ENCODE measurements at places on chromosomes 6 and 20.

DNA sequence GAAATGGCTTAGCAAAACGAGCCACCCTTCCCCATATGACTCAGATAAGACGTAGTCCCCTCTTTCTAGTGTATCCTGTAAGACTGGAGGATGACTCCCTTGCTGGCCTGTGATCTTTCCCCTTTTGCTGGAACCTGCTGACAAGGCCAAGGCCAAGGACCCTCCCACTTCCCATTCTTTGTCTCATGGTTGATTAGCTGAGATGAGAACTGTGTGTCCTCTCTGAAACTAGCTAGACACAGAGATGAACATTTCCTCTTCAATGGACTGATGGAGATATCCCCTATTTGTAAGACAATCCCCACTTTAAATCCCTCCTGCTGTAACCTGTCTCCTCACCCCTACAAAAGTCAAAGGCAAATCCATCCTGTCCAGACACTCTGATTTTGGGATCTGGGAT is 33.4 kb upstream of the SCRT2 start:
- DNase-seq, result no peak

- no peak for DNase-seq
Measured at GRCh38 chr6:78896227-78896626, 28.9 kb downstream of the IRAK1BP1 start.

- DNase-seq, result no peak
Measured at GRCh38 chr6:167122827-167123657, at the start of gene CCR6. CCR6 (plus strand) TSS chr6:167123096; CDS start chr6:167136135, 13,039 bp downstream.

DNA sequence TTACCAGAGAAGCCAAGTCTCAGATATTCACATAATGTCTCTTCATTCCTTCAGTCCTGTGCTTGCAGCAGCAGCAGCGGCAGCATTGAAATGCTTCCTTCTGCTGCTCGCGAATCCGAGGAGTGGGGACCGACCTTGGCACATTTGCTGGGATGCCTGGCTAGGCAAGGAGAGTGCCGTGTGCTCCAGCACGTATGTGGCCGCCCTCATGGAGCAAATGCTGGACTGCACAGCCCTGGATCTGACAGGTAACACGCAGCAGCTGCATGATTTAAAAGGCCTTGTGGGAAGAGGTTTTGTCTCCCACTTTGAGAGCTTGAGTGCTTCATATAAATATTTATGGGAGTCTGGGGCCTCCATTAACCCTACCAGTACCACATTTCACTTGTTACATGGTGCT is 9.9 kb downstream of the MAFB start:
- DNase-seq, result no peak

DNA sequence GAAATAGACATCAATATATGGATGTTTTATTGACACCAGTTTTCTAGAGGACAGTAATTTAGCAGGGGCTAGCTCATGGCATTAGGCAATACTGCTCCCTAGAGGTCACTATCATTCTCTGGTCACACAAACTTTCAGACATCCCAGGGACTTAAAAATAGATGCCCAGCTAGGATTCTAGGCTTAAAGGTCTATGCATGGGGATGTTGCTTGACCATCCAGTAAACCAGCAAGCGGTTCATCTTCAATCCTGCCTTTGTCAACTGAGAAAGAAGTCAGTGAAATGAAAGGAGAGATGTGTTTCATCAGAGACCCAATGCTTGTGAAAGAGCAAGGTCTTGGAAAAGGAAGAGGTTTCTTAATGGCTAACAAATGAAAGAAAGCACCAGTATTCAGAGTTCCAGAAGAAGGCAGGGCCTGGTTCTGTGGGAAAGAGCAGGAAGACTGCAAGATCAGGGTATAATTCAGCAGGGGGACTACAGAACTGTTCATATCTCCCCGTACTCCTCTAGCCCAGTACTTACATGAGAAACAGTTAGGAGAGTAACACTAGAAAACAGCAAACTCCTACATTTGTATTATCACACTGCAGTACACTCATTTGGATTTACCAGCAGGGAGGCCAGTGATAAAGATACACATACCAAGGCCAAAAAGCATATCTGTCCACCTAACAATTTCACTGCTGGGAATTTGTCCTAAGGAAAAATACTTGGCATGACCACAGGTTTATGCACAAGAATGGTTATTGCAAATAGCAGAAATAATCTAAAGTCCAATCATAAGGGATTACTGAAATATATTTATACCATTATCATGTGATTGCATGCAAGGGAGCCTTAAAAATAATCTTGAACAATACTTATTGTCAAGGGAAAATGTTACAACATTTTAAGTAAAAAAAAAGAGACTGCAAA is 151.4 kb upstream of the LAMA2 start:
- DNase-seq, result no peak

DNA sequence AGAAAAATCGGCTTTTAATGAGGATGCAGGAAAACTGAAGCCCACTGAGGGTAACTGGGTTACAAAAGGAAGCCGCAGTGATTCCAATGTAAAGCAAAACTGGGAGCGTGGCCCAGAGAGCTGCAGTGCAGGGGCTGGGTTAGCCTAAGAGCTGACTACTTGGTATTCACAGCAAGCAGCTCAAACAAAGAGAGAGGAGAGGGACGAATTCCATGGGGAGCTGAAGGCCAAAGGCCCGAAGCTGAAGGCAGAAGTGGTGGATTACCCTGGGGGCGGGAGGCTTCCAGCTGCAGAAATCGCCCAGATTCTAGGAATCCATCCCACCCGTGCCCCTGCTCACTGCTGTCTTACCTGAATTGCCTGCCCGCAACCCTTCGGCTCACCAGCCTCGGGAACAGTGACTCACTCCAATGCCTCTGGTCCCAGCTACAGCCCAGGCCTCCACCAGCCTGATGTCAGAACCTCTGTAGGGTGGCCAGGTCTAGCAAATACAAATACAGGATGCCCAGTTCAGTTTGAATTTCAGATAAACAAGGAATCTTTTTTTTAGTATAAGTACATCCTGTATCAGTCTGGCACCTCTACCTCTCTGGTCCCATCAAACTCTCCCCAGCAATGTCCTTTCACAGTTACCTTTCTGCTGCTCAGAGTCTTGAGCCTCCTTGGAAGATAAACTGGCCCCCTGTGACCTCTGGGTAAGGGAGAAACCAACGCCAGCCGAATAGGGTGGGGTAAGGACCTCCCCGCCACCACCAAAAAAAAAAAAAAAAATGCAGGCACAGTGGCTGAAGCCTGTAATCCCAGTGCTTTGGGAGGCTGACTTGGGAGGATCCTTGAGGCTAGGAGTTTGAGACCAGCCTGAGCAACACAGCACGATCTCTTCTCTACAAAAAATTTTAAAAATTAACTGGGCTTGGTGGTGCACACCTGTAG is 14.6 kb upstream of the ZMYND8 start:
- no peak for DNase-seq

DNA sequence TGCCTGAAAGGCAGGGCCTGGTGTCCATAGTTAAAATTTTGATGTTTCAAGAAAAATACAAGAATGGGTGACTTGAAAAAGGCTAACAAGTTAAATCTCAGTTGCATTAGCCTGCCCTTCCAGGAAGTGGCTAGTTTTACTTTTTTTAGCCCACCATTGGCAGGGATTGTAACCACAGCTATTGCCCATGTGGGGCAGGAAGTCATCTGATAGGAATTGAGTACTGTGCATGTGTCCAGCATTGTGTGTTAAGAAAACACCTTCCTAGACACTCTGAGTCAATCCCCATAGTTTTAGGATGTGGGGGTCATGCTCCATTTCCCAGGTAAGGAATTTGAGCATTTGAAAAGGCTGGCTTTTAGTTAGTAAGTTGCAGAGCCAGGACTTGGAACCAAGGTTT is 26.9 kb downstream of the LYRM2 start:
- DNase-seq, result no peak

DNA sequence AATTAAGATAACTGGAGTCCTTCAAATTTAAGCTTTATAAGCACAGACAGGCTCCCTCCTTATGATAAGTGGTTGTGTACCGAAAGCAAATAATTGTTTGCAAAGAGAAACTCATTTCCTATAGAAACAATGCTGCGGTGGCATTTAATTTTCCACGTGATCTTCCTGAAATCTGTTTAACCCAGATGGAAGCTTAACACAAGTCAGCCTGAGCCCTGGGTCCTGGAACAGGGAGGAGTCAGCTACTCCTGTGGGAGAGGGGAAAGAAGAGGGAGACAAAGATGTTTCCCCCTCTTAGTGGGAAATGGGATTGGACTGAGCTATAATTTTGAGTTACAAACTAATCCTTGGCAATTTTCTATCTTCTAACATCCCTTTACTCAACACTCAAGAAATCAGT is 136.5 kb downstream of the ELOVL4 start:
- DNase-seq, result no peak

- DNase-seq, result no peak
Measured at GRCh38 chr6:122616877-122617276, 6.7 kb downstream of the PKIB start.

DNA sequence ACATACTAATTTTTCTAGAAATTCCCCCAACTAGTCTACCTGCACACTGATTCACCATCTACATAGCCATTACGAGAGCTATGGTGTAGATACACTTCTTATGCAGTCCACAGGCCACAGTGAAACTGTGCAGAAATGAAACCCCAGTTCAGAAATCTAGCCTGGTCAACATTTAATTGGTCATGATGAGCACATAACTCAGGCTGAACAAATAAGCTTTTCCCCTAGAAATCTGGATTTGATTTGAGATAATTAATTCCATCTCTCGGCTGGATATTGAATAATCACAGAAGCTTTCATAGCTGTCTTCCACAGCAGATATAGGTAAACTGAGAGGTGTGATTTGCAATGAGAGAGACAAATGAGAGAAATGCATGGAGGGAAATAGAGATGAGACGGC is 22.6 kb upstream of the TINAG start:
- DNase-seq, result no peak

GRCh38 chr6:8000636-8001035 is 63.6 kb downstream of the BLOC1S5 start:
- DNase-seq, result no peak

DNA sequence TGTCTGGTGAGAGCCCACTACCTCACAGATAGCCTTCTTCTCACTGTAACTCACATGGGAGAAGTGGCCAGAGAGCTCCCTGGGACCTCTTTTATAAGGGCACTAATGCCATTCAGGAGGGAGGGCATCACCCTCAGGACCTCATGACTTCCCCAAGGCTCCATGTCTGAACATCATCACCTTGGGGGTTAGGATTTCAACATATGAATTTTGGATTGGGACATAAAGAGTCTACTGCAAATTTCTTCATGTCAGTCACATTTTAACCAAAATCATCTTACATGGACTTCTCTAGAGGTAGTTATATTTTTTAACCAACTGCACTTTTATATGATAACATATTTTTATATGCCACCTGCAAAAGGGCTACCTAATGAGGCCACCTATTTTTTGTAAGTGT is 324.7 kb downstream of the PLCB1 start:
- no peak for DNase-seq

GRCh38 chr6:25312034-25312620 is 33.0 kb downstream of the CARMIL1 start:
- no peak for DNase-seq

DNA sequence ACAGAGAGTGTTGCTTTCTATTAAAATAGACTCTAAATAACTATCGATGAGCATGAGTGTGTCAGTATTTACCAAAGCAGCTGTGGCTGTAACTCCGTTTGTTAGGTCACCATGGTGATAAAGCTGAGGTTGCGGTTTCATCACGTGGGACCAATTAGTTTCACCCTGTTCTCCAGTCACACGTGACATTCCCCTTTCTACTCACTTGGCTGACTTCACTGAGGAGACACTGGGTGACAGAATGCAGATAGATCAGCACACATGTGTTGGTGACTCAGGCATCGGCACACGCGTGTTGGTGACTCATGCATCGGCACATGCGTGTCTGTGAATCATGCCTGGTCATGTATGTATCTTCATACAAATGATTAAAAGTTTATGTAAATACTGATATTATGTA is 285.4 kb downstream of the THBS2 start:
- no peak for DNase-seq

DNA sequence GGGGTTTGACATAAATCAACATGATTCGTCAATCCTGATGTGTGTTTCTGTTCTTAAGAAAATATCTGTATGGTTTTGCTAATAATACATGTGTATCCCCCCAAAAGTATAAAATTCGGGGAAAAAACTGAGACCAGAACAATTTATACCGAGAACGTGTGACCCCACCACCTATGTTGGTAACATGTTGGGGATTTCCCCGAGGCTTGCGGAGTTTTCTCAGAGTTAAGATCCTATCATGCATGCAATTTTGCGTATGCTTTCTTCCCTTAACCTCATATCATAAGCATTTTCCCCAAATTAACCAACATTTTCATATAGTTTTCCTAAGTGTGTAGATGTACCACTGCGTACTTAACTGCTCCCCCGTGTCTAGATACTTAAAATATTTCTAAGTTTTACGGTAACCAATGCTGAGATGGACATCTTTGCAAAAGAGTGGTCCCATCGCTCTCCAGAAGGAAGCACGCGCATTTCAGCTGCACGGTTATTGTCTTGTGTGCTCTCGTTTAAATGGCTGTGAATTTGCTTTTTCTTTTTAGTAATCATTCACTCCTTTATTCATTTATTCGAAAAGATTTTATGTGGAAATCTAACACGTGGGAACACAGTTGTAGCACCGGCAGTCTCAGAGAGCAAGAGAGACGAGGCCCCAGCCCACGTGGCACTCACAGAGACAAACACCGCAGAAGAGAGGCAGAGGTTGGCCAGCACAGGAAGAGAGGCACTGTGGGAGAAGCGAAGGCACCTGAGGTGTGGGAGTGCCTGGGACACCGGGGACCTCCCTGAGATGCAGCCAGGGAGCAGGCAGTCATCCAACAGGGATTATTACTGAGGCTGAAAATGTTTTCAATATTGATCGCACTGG is 13.2 kb upstream of the IRF4 start:
- no peak for DNase-seq

- DNase-seq, result no peak
Measured at GRCh38 chr6:23177806-23178205, 608.4 kb downstream of the HDGFL1 start.

DNA sequence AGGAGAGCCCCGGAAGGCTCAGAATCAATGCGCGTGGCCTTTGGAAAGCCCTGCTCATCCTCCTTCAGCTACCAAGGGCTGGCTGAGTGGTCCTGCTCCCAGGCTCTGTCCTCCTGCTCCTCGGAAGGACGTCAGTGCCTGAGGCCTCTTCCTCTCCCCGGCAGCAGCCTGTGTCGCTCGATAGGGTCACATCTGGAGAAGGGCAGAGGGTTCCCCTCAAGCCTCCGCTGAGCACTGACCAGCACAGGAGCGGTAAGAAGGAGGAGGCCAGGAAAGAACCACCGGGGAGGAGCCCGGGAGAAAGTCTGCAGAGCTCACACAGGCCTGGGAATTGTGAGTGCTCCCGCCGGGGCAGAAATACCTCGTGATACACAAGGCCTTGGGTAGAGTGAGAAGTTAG is 21.2 kb downstream of the KIF25 start:
- DNase-seq, result no peak

DNA sequence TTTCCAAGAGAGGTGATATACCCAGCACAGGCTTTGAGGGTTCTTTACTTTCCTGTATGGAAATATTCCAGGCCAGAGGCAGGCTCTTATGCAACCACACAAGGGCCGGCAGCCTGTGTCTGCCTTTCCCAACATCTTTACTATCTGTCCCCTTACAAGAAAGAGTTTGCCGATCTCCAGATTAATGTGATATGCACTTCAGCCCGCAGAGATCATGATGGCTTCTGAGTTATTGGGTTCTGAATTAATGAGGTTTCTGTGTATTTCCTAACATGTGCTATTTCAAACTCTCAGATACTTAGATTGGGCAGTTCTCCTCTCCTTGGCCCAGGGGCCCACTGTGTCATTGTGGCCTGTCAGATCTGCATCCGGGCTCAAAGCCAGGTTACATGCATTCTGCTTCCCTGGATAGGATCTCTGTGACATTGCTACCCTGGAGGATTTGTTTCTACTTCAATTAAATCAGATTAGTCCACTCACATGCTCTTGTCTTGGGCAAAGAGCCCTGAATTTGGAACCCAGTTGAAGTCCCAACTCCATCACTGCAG is 56.6 kb downstream of the TGM2 start:
- DNase-seq, result no peak
